ENCODE measurements at places on chromosomes 6 and 20.

DNA sequence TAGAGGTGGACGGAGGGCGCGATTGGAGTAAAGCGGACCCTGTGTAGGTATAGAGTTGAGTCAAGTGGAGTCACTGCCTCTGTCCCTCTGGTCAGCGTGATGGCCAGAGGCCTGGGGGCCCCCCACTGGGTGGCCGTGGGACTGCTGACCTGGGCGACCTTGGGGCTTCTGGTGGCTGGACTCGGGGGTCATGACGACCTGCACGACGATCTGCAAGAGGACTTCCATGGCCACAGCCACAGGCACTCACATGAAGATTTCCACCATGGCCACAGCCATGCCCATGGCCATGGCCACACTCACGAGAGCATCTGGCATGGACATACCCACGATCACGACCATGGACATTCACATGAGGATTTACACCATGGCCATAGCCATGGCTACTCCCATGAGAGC, 479 bp downstream of the SLC39A7 start:
- DNase-seq = no peak

DNA sequence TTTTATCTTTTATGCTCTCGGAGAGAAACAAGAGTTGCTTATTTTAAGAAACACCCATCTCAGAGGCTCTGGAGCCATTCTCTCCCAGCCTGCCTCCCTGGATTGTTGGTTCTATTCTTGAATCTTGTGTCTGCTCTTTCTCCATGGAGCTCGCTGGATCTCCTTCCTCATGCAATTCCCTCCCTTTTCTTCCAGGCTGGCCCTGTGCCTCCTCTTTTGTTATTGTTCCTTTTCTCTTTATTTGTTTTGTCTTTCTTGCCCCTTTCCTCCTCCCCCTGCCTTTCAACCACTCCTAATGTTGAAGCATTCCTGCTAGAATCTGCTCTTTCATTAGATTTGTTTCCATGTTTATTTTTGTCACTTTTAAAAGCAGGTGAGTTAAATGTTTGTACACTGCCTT, 76.5 kb downstream of the STMND1 start:
- DNase-seq = no peak

GRCh38 chr6:16602035-16602434, 159.2 kb downstream of the ATXN1 start:
- DNase-seq = no peak

- DNase-seq = no peak
Observed at GRCh38 chr6:149317644-149318571, at the start of gene TAB2. Gene TAB2 (plus strand): TSS chr6:149317712. CDS start chr6:149369998, 52,286 bp downstream.

GRCh38 chr6:110703010-110703905, 112.0 kb downstream of the CDK19 start:
- DNase-seq = no peak

- no peak for DNase-seq
Observed at GRCh38 chr20:1906361-1907051, 11.3 kb downstream of the SIRPA start.

DNA sequence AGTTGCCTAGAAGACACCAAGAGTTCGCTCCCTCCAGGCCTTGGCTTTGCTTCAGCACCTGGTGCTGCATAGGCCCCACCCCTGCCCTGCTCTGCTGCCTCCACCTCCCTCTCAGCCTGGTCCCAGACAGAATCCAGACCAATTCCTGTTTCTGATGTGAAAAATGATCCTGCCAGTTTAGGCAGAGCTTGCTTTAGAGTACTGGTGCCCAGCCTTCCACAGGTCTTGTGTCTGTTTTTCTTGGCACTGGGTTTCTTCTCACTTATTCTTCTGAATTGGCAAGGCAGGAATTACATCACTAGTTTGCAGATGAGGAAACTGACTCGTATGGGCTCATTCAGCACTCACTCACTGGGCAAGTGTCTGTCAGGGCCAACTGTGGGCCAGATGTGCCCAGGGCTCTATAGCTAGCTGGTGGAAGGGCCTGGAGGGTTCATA, 53.0 kb downstream of the HLA-A start:
- DNase-seq = no peak

DNA sequence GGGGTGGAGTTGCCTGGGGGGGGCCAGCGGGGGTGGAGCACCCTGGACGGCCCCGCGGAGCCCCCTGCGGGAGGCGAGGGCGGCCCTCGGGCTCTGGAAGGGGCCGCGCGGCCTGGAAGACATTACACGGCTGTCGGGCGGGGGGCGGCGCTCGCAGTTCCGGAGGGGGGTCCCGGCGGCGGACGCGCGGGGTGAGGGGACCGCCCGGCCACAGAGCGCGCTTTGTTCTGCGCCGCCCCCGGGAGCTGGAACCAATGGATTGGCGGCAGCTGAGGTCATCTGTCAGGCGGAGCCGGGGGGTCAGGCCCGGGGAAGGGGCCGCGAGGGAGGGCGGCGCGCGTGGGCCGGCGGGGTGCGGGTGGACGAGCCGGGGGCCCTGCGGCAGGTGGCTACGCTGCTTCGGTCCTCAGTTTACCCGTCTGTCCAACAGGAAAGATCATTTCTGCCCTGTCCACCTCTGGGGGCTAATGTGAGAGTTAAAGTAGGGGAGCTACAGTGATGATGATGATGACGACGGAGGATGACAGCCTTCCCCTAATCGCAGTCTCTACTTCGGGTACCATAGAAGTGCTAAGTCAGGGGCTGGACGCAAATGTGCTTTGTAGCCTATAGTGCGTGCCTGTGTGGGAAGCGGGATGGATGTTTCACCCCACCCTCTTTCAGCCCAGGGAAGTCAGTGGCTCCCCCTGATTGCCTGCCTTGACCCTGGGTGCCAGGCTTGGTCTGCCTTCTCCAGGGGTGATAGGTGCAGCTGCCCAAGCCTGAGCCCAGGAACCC, 10.4 kb downstream of the SRXN1 start:
- DNase-seq = no peak

- no peak for DNase-seq
Observed at GRCh38 chr20:37896932-37897548, 5.9 kb upstream of the VSTM2L start.

DNA sequence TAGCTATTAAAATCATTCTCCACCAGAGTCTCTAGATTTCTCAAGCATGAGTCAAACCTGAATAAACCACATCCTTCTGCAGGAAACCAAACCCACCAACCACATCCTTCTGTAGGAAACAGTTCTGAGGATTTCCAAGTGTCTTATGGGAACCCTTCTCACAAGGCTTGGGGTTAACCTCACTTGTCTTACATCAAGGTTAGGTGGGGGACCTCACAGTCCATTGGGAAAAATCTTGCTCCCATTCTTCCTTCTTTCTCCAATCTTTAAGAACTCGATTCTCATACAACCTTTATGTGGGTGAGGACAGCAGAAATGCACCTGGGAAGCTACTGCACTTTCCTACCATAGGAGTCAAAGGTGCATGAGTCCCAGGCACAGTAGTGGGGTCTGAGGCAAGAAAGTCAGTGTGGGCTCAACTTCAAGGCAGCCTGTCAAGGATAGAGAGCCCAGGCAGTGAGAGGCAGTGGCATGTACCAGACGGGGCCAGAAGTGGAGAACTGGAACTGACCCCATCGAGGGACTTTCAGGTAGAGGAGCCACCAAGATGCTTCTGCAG, 114.5 kb downstream of the SLC22A3 start:
- no peak for DNase-seq

DNA sequence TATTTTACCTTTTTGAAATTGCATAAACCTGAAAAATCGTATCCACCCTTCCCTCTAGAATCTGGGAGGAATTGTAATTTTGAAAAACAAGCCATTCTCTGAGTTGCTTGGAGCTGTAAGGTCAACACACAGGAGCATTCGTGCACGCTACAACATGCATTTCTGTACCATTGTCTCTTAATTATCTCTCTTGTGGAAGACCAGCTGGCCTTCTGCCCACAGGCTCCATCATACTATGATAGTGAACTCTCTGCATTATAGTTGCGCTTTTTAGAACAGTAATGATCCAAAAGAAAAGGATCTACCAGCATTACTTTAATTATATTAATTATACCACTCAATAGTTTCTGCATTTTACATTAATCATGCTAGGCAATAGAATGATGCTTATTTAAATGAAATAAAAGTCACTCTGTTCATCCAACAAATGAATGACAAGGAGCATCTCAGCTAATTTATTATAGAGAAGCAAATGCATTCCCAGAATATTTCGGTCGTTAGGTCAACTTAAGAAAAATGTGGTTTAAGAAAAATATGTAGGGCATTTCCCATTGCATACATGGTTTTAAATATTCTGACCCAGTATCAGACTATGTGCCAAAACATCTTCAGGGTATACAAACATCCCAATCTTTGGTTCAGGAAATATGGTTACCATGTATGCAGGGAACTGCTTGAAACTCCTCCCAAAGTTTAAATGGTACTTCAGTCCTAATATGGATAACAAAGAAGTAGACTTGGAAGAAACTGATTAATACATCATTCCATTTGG, 263.5 kb downstream of the TFAP2A start:
- no peak for DNase-seq

- no peak for DNase-seq
Observed at GRCh38 chr6:36719126-36719525, 21.5 kb downstream of the RAB44 start.

GRCh38 chr6:85464260-85464644, 14.4 kb downstream of the NT5E start:
- DNase-seq = no peak

GRCh38 chr20:16069389-16070010, 503.7 kb downstream of the KIF16B start:
- DNase-seq = no peak

DNA sequence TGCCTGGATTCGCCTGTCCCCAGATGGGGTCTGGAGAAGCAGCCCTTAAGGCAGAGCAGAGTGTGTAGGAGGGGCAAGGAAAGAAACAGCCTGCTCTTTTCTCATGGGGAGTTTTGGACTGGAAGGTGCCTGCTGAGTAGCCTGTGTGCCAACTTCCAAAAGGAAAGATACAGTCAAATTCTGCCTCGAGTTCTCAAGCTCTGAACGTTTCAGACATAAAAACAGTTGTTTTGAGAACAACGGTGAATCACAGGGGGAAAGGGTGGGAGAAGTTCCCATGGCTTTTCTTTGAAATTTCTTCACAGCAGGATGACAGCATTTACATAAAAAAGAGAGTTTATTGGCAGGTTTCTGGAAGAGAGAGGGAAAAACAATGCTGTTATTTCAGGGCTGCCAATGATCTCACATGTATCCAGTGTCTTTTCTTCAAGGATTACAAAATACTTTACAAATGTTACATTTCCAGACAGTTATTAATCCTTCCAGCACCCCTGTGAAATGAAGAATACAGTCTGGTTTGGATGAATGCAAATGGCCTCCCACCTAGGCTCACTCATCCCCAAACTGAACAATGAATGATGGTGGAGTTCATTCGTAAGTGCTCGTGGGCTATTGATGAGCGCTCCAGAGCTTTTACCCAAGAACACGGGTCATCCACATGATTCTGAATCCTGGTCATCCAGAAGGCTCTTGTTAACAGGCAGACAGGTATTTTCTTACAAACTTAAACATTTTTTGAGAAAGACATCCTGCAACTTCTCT, 33.8 kb upstream of the ECI2 start:
- DNase-seq = no peak

DNA sequence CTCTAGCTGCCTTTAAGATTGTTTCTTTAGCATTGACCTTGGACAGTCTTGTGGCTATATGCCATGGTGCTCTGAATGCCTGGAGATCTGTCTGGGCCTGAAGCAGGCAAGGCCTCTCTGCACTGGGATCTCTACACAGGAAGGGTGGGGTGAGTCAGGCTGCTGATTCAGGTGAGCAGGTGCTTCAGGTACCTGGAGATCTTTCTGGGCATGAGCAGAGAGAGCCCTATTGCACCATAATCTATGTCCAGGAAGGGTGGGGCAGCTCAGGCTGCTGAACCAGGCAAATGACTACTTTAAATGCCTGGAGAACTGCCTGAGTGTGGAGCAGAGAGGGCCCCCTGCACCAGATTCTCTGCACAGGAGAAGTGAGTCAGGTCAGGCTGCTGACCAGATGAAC, 94.5 kb downstream of the TPBG start:
- no peak for DNase-seq

DNA sequence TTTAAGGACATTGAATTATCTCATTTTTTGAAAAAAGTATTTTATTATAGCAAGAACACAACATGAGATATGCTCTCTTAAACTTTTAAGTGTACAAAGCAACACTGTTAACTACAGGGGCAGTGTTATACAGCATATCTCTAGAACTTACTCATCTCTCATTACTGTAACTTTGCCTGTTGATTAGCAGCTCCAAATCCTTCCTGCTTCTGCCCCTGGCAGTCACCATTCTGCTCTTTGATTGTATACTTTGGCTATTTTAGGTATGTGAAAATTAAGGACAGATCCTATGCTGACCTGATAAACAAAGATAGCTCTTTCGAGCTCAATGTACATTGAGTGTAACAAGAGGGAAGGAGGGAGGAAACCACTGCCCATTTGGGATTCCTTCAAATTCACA, 1349.8 kb upstream of the GJE1 start:
- DNase-seq = no peak

DNA sequence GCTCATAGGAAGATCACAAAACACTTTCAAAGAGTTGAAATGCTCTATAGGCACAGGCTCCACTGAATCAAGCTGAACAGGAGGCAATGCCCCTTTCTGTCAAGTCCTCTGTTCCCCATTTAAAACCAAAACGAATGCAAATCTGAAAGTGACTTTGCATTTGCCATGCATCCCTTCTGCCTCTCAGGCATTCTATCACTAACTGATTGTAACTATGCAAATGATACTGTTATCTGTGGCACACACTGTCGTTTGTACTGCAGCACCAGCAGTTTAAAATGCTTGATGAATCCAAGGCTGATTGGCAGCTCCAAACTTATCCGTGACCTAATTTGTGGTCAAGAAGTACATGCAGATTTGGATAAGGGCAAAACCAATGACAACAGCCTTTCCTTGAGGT, 1067.5 kb upstream of the MAP3K7 start:
- no peak for DNase-seq

DNA sequence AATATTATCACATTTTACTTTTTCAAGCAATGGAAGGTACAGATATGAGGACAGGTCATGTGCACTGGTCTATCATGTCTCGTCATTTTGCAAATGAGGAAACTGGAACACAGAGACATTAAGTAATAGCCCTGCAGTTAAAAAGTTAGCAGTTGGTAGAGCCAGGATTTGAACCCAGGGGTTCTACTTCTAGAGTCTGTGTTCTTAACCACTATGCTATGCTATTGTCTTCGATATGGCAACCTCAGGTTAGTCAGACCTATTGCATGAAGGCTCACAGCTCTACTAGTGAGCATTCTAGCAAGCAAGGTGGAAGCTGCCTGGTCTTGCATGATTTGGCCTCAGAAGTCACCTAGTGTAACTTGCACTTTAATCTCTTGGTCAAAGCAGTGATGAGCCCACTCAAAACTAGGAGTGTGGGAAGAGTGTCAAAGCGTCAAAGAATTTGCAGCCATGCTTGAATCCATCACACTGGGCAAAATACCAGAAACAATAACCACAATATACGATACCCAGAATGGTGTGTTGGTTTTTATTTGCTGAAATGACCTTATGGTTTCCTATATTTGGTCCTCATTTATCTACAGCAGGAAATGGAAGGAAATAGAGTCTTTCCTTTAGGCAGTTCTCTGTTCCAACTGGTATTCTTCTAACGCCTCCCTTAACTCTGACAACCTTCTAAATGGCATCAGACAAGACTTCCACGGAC, 20.4 kb upstream of the BMP2 start:
- DNase-seq = no peak

GRCh38 chr20:45320948-45321595, 13.0 kb upstream of the MATN4 start:
- no peak for DNase-seq

Measured in esophagus squamous epithelium (tissue), 5 donors.